ENCODE measurements at places on chromosomes 11 and 22.
A peak's percentile ranks its signal among the peaks of the same experiment; 100 is the strongest.

DNA sequence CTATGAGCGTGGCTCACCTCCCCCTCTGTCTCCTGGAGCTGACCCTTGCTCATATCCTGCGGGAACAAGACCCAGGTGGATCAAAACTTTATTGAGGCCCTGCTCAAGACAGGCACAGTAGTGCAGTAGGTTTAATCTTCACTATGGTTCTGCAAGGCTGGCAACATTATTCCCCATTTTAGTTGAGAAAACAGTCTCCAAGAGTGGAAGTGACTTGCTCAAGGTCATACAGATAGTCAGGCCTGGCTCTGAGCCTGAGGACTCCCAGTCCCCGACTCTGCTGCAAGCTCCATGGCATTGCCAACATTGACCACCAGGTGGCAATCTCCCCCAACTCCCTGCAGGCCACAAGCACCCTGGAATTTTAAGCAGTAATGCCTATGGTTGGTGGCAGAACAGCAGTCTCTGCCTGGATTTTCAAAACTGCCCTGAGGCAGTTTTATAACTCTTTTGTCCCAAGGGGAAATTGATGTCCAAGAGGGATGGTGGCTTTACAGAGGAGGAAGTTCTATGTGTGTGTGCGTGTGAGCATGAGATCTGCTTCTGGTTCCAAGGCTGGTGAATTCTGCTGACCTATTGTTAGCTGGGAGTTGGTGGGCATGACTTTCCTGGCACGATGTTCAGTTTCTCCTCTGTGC is 34.1 kb downstream of the NEU3 start:
- peak; percentile 70 for DNase-seq

GRCh38 chr11:129749141-129749540 is 66.5 kb upstream of the TMEM45B start:
- DNase-seq, result no peak

GRCh38 chr11:65424205-65425104 is 1.9 kb downstream of the NEAT1 start:
- no peak for DNase-seq

DNA sequence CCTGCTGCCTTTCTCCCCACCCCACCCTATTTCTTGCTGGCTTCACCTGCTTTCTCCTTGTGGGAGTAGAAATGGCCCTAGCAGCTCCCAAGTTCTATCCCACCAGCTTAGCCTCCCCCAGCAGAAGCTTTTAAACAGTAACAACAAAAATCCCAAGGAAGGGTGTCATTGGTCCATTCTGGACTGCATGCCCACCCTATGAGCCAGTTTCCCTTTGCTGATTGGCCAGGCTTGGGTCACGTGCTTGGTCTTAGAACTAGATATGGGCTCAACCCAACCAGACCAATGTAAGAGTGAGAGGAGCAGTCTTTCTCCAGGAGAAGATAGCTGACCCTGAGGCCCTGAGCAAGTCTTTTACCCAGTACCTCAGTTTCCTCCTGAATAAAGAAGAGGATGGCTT is 2.3 kb downstream of the MTFP1 start:
- no peak for DNase-seq

- DNase-seq, result no peak
Observed at GRCh38 chr22:24043958-24044357, 32.9 kb downstream of the CABIN1 start.

- no peak for DNase-seq
Observed at GRCh38 chr11:29553990-29554389, 462.8 kb downstream of the KCNA4 start.

GRCh38 chr11:130711193-130711592 is 205.1 kb downstream of the SNX19 start:
- DNase-seq, result no peak

GRCh38 chr11:72840780-72841179 is 26.6 kb downstream of the ATG16L2 start:
- no peak for DNase-seq

DNA sequence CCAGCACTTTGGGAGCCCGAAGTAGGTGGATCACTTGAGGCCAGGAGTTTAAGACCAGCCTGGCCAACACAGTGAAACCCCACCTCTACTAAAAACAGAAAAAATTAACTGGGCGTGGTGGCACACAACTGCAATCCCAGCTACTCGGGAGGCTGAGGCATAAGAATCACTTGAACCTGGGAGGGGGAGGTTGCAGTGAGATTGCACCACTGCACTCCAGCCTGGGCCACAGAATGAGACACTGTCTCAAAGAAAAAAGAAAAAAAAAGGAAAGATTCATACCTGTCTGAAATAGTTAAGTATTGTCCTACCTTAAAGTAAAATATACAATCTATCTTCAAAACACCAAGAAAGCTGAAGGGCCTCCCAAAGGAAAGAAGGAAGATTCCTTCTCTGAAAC is 20.1 kb downstream of the RBFOX2 start:
- no peak for DNase-seq

GRCh38 chr11:75189108-75189507 is 38.2 kb downstream of the SLCO2B1 start:
- DNase-seq, result no peak

DNA sequence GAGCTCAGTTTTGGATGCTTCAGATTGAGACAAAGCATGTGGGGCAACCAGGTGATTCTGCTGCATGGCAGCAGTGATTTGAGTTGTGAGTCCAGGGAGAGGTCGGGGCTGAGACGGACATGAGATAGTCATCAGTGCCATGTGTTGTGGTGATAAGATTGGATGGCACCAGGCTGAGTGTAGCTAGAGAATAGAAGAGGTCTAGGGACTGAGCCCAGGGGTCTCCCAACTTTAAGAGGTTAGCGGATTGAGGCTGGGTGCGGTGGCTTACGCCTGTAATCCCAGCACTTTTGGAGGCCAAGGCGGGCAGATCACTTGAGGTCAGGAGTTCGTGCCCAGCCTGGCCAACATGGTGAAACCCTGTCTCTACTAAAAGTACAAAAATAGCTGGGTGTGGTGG is 6.3 kb upstream of the CTSD start:
- no peak for DNase-seq

DNA sequence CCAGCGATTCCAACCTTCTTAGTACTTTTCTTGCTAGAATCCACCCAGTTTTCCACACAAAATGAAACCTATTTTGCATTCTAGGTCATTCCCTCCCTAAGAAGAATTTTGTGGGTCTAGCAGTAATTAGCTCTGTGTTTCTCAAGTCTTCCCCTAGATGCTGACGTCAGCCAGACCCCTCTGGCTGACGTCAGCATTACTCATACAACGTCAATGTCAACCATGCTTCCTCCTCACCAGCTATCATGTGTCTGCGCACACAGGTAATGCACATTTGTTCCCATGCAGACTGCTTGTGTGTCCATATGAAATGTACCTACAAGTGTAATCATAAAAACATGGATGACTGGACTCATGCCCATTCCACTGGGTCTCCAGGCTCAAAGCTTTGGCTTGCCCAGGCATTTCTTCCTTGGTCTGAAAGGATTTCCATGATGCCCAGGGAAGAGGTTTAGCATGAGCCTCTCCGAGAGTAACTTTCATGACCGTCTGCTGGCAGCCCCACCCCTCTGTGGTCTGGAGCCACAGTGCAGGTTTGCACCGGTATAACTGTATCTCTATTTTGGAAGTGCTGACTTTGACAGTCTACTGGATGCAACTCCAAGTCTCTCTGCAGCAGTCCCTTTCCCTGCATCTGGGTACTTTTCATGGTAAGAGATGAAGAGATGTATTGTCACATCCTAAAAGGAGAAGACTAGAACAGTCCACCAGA is 58.6 kb downstream of the DSCAML1 start:
- DNase-seq, result no peak

GRCh38 chr22:48832592-48832991 is 995.1 kb downstream of the BRD1 start:
- no peak for DNase-seq

DNA sequence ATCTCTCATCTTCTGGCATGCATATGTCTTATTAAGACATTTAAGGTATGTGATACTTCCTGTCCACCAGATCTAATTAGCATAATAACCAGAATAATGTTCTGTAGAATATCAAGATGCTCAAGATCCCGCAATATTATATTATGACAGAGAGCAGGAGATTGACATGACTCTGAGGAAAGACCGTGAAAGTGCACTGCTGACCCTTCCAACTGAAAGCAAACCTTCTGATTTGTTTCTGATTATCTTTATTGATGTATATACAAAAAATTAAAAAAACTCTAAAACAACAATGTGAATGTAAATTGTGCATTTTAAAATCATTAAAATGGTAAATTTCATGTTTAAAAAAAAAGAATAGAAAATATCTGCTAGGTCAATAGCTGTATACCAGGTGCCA is 184.4 kb upstream of the TMEM45B start:
- no peak for DNase-seq

DNA sequence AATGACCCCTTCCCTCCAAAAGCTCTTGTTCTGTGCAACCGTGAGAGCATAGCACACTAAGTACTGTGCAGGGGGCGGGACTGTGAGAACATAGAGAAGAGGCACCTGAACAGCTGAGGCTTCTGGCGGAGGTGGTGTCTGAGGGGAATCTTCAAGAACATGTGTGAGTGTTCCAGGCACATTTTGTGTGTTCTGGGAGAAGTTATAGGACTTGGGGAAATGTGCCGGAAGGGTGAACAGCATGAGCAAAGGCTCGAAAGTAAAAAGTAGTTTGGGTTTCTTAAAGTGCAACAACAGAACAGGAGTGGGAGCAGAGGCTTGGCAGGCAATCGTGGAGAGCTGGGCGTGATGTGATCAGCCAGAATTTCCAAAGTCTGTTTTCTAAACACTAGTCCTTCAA is 12.4 kb upstream of the SYN3 start:
- DNase-seq, result no peak

DNA sequence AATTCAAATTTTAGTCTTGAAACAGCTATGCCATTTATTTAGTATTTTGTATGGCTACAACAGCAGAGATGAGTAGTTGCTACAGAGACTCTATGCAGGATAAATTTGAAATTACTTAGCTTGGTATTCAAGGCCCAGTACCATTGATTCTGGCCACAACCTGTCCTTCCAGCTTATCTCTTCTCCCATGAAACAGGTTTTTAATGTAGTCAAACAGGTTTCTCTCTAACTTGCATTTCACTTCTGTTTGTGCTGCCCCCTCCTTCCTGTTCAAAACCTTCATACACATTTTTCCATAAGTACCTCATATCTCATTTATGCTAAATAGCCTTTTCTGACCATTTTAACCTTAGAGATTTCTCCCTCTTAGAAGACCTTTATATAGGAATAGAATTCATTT is 3.3 kb downstream of the USP47 start:
- DNase-seq, result no peak

GRCh38 chr11:124865181-124865901 is at the start of gene ROBO3:
Gene ROBO3, plus strand, starts transcription at chr11:124865432. Its CDS starts 146 bp downstream, at chr11:124865578.
- no peak for DNase-seq

DNA sequence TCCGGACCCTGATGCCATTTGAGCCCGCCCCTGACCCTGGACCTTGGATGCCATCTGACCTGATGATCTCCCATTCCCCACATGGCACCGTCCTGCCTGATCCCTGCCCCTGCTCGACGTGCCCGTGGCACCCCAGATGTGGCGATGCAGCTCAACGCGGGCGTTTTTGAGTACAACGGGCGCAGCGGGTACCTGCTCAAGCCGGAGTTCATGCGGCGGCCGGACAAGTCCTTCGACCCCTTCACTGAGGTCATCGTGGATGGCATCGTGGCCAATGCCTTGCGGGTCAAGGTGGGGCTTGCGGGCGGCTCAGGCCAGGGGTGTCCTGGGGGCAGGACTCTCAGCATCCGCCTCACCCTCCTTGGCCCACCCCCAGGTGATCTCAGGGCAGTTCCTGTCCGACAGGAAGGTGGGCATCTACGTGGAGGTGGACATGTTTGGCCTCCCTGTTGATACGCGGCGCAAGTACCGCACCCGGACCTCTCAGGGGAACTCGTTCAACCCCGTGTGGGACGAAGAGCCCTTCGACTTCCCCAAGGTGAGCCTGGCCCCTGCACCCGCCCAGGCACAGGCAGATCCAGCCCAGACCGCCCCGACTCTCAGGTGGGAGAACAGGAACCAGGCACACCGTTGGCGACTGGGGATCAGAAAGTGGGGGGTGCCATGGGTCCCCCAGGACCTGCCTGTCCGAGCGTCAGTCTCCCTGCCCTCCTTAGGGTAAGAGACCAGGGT is 11.1 kb downstream of the PLCB3 start:
- DNase-seq, result no peak

- DNase-seq, result peak; percentile 57
Observed at GRCh38 chr11:122202951-122203456, 87.0 kb upstream of the BLID start.

DNA sequence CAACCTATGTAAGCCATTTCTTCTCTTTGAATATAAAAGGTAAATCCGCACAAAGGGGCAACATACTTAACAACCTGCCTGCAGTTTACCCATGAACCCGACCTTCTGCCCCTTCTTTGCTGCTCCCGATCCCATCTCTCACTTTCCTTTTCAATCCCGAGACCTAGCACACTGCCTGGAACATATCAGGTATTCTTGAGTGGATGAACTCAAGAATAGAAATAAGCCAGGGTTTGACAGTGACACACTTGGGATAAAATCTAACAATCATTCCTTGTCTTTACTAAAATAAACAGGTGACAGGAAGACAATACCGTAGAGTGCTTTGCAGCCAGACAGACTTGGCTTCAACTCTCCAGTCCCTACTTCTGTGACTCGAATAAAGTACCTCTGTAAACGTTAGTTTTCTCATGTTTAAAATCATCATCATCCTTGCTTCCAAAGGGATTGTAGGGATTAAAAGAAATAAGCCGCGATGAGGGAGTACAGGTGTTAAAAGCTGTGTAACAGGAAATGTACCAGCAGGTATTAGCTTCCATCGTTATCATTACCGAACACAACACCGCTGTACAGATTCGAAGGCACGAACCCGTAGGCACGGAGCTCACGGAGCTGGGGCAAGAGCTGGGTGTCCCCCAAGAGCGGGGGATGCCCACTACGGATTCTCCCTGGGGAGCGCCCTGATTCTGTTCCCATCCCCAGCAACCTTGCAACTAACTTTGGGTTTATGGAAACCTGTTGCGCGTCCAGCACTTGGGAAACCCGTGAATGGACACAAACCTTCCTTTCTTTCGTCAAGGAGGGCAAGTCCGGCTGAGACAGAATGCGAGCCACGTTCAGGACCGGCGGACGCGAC is 720 bp downstream of the UFD1 start:
- DNase-seq, result peak; percentile 18

- DNase-seq, result no peak
Observed at GRCh38 chr22:47839595-47840227, 1077.3 kb downstream of the TBC1D22A start.

- DNase-seq, result peak; percentile 86
Observed at GRCh38 chr11:4072668-4073285, 21.8 kb upstream of the RRM1 start.

DNA sequence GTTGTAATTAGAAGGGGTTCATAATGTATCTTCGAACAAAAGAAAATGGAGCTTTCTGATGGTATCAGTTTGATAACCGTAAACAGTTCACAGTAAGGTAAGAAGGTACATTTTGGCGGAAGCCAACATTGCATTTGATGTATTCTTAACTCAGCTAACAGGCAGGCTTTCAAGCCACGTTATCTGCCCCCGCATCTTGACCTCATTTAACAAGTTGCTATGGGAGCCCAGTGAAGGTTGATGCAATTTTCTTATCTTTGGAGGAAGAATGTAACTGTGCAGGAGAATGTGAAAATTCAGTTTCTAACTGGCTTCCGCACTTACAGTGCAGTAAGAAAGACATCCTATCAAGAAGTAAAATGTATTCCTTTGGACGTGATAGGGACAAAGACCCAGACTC is 110.6 kb downstream of the ETS1 start:
- DNase-seq, result no peak
